ENCODE measurements at places on chromosomes 7 and 10. TPM values are rescaled to one million over a fixed set of nuclear protein-coding genes. Genes with fewer than 3 reads are reported as not detected.

ZNF117 gene
- total RNA-seq = 9.4 TPM

DNA sequence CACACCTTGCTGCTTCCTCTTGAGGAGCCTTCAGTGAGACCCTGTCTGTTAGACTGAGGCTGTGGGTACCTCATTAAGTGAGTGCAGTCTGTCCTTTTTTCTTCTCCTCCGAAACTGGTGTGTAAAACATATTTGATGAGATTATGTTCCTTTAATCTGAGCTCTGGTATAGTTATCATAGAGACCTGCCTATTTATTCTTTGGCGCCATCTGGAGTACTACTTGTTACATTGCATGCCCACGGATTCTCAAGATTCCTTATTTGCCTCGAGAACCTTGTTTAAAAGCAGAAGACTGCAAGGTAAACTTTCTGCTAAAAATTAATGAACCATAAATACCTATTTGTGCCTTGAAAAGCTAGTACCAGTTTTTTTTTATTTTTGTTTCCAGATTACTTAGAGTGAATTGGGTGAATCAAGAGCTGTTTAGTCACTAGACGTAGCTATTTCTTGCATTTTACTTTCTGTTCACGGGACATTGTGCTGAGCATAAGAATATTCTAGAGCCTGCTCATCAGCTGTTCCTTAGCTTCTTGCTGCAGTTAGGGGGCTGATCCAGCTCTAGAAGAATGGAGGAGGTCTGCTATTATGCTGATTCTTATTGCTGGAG is 16.9 kb upstream of the STMP1 start:
- DNase-seq = no peak

- DNase-seq = no peak
Measured at GRCh38 chr7:14242175-14242574, 252.7 kb upstream of the ETV1 start.

- no peak for DNase-seq
Measured at GRCh38 chr7:104185346-104185745, 22.5 kb downstream of the ORC5 start.

- no peak for DNase-seq
Measured at GRCh38 chr10:122855745-122856144, 10.1 kb upstream of the CUZD1 start.

DNA sequence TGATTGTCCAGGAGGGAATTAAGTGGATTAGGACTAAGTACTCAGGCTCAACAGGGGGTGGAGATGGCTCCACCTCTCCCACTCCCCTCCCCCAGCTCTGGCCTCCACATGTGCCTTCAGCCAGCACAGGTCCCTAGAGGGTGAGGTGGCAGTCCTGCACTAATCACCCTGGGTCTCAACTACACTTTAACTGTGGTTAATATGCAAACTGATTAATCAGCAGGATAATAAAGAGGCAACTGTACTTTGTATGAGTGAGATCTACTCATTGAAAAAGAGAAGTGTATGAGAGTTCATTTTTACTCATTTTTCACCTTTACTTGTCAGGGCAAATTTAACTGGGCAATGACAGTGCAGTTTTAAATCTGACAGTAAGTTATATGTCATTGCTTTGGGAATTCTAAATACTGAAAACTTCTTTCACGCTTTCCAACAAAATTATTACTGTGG is 223.8 kb upstream of the CCDC6 start:
- no peak for DNase-seq

DNA sequence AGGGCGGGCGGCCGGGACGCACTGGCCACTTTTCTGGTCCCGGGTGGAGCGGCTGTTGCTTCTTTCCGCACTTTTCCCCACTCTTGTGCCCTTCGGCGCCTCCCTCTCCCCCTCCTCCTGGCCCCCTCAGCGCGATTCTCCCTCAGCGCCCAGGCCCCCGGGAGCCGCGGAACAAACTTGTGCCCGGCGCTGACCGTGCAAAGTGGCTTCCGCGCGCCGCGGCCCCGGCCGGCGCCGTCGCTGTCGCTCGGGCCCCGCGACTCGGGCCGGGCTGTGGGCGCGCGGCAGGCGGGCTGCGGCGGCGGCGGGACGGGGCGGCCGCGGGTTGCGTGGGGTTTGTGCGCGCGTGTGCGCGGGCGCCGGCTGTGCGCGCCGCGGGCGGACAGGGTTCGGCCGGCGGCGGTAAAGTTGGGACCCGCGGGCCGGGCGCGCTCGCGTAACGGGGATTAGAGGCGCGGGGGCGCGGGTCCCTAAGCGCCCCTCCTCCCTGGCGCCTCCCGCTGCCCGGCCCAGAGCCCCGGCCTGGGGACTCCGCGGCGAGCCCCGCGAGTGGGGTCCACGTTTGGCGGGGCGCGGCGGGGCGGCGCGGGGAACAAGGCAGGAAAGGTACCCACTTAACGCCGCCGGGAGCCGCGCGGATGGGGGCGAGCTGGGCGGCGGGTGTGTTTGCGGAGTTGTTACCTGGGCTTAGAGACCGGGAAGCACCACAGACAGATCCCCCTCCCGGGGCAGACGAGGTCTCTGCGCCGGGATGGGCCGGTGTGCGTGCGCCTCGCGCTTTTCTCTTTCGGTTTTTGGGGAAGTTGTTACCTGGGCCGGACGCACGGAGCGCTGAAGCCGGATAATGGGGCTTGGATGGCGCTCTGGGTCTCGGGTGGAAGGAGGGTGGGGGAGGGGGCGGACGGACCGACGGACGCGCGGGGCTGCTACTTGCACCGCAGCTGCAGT is 860 bp downstream of the ZEB1 start:
- peak; percentile 55 for DNase-seq

DNA sequence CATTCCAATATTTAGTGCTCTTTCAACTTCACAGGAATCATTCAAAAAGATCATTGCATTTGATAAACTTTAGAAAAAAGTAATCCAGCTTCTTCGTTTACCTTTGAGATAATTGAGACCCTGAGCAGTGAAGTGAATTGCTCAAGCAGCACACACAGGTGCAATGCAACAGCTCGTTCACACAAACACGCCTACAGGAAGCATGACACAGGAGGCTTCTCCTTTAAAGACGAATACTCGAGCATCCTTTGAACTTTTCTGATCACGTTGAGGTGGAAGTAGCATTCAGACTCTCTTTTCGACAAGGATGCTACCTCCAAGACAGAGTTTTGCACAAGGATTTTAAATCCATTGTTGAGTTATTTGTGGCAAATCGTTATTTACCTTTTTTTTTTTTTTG is 18.0 kb upstream of the RSU1 start:
- DNase-seq = no peak

GRCh38 chr7:47783456-47784223 is 164.6 kb downstream of the PKD1L1 start:
- DNase-seq = peak; percentile 25

DNA sequence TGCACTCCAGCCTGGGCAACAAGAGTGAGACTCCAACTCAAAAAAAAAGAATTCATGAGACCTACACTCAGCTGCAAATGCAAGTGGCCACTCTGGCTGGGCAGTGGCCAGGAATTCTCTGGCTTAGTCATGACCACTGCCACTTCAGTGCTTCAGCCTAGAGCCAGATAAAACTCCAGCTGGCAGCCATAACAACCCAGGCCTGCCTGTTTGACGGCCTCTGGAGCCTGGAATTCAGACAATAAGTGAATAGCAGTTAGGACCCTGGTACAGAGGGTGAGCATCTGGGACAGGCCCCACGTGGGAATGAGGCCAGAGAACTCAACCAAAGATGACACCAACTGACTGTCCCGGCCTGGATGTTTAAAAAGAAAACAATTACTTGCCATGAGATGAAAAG is 18.9 kb downstream of the RCC1L start:
- DNase-seq = peak; percentile 78

DNA sequence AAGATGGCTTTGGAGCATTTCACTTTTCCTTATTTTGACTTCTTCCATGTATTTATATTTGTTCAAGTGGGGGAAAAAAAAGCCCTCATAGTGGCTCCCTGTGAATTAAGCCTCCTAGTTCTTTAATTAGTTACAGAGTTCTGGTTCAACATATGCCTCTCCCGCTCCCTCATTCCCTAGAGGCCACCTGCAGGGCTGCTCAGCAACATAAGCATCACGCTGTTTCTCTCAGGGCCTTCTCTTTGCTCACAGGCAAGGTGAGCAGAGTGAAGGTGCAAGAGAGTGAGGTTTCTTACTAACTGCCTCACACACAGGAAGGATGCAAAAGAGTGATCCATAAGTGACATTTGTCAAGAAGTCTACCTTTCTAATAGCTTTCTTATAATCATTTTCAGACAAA is 196.7 kb downstream of the SEMA3E start:
- no peak for DNase-seq
